Activated CD8-positive, alpha-beta T cell treated with anti-CD3 and anti-CD28 coated beads for 36 hours (primary cell): ENCODE measurements at places on chromosomes 16 and 17.
A peak's percentile ranks its signal among the peaks of the same experiment; 100 is the strongest.

DNA sequence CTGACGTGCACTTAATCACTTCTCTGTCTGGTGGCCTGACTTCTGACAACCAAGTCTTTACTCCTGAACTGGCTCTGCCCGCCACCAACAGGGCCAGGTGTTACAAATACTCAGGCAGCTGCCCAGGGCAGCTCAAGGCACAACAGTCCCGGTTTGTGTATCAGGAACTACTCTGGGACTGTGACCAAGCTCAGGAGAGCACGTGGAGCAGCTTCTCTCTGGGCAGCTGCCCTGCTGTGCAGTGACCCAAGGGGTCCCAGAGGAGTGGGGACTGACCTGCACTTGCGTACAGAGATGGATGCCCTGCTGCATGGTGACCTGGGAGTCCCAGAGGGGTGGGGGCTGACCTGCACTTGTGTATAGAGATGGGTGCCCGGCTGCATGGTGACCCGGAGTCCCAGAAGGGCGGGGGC is 21.9 kb downstream of the LITAFD start:
- no peak for DNase-seq

DNA sequence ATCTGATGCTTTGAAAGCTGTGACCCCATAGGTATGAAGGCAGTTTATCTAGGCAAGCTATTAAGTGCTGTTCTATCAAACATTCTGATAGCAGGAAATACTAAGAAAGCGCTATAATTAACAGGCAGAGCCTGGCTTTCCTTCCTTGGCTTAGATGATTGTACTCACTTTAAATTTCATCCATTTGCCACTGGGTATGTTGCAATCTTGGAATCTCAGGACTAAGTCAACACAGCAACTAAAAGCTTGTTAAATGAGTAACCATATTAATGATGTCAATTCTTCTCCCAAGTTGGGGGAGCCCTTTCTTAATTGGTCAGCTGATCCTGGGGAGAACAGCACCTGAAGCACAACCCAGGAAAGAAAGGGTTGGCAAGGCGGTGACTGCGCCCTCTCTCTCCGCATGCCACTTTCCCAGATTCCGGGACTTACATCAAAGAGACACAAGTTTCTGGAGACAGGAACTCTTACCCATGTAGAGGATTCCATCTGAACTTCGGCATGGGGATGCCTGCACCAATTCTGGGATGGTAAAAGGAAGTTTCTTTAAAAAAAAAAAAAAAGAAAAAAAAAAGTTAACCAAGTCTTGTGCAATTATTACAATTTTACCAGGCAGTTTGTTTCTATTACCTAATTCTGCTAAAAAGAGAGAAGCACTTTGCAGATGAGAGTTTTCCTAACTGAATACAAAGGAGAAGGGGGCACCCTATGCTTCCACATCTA is 54.4 kb upstream of the ICAM2 start:
- DNase-seq, result no peak

- no peak for DNase-seq
Observed at GRCh38 chr16:7585705-7586104, 253.1 kb downstream of the RBFOX1 start.

DNA sequence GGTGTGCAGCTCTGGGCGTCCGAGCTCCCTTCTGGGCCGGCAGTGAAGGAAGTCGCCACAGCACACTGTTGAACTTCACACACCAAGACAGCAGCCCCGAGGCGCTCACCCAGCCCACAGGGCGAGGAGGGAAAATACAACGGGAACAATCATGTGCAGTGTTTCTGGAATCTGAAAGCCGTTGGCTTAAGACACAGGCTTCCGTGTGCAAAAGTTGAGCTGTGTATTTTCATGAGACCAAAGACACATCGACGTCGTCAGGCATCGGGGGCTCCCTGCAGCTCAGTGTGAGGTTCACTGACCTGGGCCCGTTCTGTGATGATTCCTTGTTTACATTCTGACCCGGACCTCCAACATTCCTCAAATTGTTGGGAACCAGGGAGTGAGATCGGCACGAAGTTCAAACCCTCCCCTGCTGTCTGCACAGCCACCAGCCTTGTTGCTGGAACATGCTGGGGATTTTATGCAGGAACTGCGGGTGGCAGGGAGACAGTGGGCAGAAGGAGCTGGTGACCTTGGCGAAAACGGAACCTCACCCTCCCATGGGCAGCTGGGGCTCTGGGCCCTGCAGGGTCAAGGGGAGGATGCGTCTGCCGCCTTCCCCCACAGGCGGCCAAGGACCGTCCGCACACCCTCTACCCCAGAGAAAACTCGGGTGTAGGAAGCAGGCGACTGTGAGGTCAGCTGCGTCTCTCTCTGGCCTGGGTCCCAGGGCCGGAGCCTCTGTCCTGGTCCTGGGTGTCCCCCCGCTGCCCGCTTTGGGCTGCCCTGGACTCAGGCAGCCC is 72.2 kb downstream of the METRNL start:
- no peak for DNase-seq

DNA sequence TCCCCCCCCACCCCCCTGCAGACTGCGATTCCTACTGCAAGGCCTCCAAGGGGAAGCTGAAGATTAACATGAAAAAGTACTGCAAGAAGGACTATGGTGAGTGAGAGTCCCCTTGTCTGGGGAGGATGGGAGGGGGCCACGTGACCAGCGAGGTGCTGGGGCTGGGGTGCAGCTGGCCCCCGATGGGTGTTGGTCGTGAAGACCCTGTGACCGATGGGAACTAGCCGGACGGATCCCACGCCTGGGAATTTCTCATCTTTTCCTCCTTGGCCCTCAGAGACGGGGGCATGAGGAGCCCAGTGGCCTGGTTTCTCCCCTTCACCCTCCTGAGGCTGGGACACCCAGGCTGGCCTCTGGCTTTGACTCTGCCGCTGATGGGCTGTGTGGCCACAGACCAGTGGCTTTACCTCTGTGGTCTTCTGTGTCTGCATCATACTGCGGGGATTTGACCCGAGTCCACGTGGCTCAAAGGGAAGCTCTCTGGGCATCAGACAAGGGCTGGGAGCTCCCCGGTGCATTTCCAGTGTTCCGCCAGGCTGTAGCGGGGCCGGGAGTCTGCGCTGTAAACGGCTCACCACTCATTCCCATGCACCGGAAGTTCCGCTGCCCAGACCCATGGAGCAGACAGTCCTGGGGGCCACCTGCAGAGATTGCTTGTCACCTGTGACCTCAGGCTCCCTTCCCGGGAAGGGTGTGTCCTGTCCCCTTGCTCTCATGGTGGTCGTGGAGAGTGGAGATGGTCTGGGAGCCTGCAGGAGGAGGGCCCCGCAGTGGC is 200.0 kb downstream of the NTN1 start:
- no peak for DNase-seq

DNA sequence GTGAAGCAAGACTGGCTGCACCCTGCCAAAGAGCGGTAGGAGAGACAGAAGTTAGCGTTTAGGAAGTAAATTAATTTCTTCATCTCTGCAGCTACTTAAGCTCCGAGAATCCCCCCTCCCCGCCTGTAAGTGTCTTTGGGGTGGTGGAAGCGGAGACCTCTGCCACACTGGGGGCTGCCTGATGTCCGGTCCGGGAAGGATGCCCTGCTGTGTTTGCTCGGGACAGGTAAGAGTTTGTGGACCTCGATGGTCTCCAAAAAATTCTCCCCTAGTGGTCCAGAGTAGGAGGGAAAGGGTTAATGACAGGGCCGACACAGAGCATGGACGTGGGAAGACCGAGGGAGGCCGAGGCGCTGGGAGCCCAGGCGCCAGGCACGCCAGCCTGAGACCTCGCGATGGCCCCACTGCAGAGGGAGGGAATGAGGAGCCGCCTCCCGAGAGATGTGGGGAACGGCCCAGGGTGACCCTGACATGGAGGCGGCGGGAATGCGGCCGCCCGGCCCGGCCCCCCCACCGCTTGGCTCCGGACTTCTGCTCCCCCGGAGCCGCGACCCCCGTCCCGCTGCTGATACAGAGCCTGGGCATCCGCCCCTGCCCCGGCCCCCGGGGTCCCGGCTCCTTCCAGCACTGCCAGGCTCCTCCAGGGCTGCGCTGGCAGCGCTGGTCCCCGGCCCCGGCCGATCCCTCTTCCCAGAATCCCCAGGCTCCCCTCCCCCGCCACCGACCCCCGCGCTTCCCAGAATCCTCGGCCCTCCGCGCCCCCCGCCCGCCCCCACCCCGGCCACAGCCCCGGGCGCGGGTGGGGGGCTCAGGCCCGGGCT is 680 bp downstream of the ZNF629 start:
- peak; percentile 24 for DNase-seq

DNA sequence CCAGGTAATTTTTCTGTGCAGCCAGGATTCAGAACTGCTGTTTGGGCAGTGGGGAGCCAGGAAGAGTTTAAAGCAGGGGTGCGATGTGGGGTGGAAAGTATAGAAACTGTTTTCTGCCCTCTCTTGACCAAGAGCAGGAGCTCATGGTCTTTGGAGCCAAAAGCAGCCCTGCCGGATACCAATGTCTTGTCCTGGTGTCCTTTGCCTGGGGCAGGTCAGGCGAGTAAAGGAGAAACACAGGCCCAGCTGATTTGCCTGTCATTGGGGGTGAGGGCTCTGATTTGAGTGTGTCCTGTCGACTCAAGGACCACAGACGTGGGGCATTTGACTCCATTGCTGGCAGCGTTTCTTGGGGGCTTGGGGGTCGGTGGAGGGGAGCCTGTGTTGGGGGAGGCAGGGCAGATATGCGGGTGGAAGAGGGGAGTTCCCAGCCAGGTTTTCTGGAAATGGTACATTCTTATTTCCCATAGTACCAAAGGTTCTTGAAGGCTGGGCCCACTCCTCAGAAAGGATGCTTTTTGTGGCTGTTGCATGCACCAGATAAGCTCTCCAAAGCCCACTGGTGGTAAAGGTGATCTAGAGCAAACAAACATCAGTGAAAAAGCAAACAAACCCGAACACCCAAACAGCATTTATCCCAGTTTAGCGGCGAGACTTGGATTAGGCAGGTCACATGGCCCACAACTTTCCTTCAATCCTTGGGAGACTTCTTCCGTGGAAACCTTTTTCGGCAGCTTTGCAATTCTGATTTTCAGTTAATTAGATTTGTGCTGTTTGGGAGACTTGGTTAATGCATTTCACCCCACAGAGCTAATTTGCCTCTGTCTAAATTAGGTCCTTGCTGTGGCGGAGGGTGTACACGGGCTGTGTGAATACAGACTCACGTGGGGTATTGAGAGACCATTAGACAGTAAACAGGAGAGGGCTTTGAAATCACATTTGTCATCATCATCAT is 59.0 kb downstream of the MSI2 start:
- no peak for DNase-seq

DNA sequence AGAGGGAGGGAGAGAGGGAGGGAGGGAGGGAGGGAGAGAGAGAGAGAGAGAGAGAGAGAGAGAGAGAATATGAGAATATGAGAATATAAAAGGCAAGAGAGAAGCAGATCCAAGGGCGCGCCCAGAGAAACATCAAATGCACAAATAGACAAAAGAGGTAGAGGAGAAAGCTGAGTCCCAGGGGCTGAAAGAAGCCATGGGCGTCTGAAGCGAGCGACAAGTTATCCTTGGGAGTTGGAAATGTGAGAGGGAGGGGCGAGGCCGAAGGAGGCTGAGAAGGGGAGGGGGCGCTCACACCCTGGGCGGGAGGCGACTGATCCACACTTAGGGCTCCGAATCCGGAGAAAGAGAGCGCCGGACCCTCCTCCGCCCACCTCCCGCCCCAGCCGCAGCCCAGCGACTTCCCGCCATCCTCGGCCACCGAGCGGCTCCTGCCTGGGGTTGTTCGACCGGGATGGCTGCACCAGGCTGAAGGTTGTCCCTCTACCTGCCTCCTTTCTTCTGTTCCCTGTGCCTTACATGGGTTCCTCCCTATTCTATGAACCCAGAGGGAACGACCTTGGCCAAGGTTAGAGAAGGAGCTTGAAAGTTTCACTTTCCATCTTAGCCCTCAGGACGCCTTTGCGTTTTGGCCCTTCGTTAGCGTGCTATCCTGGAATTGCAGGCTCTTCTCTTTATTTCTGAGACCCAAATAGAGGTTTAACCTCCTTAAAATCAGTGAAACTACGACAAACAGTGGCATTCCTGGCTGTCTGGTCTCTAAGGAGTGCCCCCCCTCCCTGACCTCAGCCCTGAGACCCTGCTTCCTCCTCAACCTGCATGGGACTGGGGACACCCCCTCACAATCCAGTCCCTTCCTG is 21.2 kb upstream of the HOXB9 start:
- DNase-seq, result no peak

DNA sequence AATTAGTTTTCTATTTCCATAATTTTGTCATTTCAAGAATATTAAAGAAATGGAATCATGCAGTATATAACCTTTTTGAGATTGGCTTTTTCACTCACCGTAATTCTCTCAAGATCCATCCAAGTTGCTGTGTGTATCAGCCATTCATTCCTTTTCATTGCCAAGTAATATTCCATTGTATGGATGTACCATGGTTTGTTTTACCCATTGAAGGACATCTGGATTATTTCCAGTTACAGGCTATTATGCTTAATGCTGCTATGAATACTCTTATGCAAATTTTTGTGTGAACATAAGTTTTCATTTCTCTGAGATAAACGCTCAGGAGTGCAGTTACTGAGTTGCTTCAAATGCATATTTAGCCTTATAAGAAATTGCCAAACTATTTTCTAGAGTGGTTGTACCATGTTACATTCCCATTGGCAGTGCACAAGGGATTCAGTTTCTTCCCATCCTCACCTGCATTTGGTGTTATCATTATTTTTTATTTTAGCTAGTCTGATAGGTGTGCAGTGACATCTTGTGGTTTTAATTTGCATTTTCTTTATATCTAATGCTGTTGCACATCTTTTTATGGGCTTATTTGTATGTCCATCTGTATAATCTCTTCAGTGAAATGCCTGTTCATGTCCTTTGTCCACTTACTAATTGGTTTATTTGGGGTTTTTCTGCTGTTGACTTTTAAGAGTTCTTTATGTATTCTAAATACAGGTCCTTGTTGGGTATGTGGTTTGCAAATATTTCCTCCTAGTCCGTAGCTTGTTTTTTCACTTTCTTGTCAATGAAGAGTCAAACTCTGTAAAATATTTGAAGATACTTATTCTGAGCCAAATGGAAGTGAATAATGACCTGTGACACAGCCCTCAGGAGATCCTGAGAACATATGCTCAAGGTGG is 32.7 kb downstream of the BMERB1 start:
- DNase-seq, result no peak

DNA sequence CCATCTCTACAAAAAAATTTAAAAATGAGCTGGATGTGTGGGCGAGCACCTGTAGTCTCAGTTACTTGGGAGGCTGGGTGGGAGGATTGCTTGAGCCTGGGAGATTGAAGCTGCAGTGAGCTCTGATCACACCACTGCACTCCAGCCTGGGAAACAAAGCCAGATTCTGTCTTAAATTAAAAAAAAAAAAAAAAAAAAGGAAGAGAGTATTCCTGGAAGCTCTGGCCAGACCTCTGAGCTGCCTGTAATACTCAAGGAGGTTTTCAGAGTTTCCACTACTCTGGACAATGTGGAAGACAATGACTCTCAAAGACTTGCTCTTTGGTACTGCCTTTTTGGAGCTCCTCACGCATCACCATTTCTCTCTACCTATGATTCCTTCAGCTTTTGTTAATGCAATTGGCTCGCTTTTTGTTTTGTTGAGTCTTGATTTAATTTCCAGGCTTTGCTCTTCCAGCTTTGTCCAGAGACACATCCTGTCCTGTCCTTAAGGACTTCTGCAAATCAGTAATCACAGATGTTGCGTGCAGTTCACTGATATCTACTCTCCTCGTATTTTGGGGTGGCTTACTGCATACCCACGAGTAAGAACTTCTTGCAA is 10.8 kb downstream of the CHD9 start:
- no peak for DNase-seq
